ENCODE measurements at places on chromosomes 11 and 22.

DNA sequence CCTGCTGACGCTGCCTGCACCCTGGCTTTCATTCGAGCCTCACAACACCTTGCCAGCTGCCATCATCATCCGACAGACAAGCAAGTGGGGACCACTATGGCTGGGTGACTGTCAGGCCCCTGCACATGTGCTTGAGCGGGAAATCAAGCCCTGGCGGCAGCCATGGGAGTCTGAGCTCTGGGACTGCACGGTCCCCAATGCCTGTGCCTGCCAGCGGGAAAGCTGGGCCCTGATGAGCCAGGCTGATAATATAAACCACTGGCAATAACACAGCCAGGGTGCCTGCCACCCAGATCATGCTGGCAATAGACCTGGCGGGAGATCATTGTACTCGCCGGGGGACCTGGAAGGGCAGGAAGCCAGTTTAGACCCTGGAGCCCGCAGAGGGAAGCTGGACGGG is 2.5 kb downstream of the FGF3 start:
- no peak for DNase-seq

- no peak for DNase-seq
These were observed 78.8 kb downstream of the TSPAN18 start for GRCh38 chr11:44805596-44805995.

GRCh38 chr11:102269927-102270326 is 47.4 kb upstream of the BIRC3 start:
- DNase-seq = peak; percentile 3

GRCh38 chr11:115284773-115285172 is 219.4 kb downstream of the CADM1 start:
- no peak for DNase-seq

GRCh38 chr22:32800994-32801536 is 440 bp upstream of the TIMP3 start:
- no peak for DNase-seq

GRCh38 chr11:61976813-61977475 is 9.5 kb upstream of the FTH1 start:
- no peak for DNase-seq

DNA sequence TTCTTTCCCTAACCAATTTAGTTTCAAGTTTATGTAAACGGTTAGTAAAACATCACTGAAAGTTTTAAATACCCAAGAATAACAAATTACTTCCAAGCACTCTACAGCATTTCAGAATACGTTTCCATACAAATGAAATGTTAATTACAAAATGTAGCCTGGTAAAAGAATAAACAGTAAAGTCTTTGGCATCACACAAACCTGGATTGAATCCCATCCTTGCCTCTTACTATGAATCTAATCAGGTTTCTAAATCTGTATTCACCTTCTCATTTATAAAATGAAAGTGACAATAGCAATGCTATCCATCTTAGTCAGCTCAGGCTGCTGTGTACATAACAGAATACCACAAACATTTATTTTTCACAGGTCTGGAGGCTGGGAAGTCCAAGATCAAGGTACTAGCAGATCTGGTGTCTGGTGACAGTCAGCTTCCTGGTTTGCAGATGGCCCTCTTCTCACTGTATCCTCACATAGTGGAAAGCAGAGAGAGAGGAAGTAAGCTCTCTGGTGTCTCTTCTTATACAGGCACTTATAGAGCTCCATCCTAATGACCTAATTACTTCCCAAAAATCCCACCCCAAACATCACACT is 19.2 kb downstream of the FAM168A start:
- peak; percentile 65 for DNase-seq

DNA sequence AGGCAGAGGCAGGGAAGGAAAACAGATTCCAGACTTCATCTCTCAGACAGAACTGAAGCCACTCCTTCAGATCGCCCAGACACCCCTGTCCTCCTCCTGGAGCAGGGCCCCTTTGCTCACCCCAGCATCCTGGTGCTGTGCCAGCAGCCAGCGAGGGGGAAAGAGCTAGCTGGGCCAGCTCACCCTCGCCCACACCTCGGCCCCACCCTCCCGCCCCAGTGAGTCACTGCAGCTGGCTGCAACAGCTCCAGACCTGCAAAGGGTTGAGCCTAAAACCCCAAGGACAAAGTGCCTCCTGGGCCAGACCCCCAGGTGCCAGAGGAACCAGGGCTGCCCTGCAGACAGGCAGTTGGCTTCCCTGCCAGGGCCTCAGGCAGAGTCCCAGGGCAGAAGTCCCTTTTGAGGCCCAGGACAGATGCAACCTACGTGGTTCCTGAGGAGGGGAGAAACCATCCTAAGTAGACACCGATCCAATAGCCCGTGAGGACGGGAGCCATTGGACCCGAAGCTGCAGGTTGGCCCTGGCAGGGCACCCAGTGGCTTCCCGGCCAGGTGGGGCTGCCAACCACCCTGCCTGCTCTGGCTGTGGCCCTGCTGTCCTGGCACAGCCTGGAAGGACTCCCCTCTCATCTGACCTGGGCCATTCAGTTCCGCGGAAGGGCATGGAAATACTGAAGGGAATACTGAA is 7.2 kb downstream of the AHNAK start:
- DNase-seq = peak; percentile 54

- DNase-seq = no peak
These were observed 14.2 kb downstream of the TXN2 start for GRCh38 chr22:36467042-36467810.

DNA sequence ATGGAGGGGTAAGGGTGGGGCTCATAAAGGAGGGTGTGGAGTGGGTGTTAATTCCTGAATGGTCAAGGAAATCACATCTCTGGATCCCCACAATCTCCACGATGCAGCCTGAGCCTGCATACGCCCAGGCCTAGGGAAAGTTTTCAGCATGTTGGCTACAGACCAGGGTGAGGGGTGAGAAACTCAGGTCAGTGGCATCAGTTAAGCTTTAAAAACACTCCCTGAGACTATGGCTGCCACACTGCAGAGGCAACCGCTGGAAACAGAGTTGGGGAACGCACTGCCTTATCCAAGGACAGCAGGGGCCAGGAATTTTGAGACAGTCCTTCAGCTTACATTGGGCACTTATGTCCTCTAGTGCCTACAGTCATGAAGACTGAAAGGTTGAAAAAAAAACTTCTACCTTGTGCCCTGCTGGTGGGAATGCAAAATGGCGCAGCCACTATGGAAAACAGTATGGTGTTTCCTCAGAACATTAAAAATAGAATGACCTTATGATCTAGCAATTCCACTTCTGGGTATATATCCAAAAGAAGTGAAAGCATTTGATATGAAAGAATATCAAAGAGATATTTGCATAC is 19.7 kb downstream of the DKK3 start:
- DNase-seq = no peak

DNA sequence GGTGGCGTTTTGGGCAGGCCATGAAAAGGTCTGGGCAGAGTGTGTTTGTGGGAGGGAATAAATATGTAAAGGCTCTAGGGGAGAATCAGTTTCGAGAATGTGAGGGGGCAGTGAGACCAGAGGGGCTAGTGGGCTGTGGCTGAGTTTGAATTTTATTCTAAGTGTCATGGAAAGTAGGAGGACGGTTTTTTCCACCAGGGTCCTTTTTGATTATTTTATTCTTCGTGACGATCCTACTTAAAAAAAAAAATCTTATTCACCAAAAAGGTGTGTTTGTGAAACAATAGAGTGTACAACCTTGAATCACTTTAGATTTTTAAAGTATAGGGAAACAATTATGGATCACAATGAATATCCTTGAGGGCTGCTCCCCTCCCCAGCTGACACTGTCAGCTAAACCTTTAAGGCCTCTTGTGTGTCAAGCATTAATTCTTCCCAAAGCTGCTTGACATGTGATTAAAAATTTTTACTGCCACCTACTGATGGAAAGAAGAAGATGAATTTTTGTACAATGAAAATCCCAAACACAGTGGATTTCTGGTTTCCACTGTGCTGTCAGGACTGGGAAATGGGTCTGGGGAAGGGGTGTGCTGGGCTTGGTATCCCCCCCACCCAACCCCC is 107.5 kb upstream of the OR4B1 start:
- peak; percentile 55 for DNase-seq

DNA sequence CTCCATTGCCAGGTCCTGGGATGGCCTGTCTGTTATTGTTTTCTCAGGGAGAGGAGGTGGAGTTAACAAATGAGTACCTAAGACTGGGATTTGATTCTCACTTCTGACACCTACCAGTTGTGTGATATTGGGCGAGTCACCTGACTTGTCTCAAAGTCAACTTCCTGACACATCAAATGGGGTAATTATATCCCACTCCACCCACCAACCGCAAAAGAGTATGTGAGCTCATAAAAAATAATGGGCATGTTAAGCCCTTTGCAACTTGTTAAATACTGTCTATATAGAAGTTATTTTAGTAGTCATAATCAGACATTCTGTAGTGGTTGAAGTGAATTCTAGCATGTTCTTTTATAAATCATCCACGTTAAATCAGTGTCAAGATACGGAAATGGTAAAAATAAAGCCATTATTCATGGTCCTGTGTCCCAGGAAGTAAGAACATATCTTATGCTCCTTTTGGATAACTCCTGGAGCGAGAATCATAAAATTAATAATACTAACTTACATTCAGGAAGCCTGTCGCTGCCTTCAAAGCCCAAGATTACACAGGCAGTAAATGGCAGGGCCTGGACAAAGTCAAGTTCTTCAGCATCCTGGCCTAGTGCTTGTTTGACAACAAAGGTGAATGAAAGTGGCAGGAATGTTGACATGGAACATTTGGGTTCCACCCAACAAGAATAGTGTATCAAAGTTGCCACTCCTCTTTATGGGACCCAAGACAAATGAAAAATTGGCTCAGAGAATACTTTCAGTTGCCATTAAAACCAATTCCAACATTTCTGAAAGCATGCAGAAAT is 54.3 kb downstream of the SYTL2 start:
- DNase-seq = no peak

DNA sequence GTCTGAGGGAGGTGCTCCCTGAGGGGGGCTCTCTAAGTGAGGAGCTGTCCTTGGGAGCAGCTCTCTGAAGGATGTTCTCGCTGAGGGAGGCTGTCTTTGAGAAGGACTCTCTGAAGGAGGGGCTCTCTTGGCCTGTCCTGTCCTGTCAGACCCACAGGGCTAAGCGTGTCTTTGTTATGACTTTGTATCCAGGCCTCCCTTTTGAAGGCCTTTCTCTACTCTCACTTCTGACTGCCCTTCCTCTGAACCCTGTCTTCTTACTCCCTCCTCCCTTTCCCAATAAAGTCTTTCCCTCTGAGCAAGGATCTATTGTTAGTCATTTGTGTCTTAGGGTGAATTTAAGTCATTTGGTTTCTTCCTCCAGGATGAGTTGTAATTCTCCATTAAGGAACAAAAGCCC is 330.1 kb upstream of the PLET1 start:
- no peak for DNase-seq
